Activated T-helper 1 cell treated with anti-CD3 and anti-CD28 coated beads, Interleukin-12 subunit alpha, Interleukin-12 subunit beta, Interleukin-2, Interleukin-4 antibody, amounts not matched to agents 30 ng/mL and 10 ng/mL and 1 ng/mL, durations not matched to agents 14 hours and 24 hours and 36 hours (primary cell): ENCODE measurements at places on chromosomes 1 and 21. TPM values are rescaled to one million over a fixed set of nuclear protein-coding genes. Genes with fewer than 3 reads are reported as not detected.

- no peak for DNase-seq
Measured at GRCh38 chr1:161398900-161399256, 31.2 kb upstream of the CFAP126 start.

DNA sequence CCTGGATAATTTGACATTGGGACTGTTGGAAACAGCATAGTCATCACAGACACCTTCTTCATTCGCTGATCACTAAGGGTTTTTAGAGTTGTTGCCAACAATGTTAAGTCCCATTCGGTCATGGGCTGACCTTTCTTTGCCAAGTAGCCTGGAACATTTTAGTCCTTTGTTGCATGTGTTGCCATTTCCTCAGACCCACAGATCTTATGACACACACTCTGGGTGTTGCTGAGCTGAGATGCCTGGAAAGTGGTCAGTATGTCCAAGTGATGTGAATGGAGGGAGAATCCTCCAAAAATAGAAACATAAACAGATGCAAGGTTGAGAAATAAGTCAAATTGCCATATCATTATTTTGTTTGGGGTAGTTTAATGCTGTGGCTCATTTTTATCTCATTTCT is 61.5 kb upstream of the GJA5 start:
- DNase-seq: no peak

- no peak for DNase-seq
Measured at GRCh38 chr1:75937034-75937433, 4.8 kb upstream of the ASB17 start.

The DNM3 gene
- 0.62 and 0.64 TPM in 2 replicates for total RNA-seq

DNA sequence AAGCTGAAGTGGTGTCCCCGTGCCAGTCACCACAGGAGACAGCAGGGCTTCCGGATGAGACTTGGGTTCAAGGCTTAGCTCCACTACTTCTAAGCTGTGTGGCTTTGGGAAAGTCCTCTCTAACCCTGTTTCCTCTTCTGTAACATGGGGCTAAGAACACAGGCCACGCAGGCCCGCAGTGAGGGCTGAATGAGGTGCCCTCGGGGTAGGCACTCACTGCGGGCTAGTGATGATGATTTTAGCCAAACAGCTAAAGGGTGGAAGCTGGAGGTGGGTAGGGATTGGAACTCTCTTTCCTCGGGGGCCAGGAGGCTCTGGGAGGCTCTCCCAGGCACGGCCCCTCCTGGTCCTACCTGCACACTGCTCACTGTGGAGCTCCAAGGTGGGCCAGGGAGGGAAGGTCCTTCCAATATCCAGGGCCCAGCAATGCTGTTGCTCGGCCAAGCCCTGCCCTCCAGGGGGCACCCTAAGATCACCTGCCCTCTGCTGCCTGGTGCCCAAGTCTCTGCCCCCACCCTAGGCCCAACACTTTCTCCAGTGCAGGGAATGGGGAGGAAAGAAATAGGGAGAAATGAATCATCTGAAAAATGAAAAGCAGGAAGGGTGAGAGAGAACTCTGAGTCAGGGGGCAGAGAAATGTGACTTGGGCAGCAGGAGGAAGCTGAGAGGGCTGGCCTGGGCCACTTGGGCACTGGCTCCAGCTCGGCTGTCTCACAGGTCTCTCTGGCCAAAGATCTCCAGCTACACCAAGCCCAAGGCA is 19.2 kb upstream of the EVA1B start:
- DNase-seq: peak; percentile 37

- DNase-seq: no peak
Measured at GRCh38 chr21:33901412-33902288, 14.0 kb downstream of the ATP5PO start.

DNA sequence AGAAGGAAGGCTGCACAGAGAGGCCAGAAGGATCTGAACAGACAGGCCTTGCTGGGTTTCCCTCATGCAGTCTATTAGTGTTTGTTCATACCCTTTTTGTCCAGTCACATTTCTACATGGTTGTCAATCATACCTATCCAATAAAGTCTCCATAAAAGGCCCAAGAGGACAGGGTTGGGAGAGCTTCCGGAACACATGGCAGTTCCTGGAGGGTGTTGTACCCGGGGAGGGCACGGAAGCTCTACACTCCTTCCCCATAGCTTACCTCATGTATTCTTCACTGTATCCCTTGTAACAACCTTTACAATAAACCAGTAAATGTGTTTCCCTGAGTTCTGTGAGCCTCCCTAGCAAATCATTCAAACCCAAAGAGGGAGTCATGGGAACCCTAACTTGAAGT is 28.0 kb downstream of the MCOLN2 start:
- DNase-seq: no peak

DNA sequence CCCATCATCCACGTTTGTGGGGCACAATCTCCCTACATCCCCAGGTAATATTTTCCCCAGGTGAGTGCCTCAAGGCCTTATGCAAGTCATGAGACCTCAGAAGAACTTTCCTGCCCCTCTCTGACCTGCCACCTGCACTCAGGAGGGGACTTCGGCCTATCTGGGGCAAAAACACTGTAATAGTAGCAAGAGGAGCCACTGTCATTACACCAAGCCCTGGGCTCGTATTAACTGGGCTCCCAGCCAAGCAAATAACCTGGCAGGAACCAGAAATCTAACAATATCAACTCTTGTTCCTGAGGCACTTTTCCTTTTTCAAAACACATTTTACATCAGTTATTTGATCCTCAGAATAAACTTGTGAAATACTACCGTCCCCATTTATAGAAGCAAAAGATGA is 30.9 kb downstream of the LAMB3 start:
- DNase-seq: no peak

DNA sequence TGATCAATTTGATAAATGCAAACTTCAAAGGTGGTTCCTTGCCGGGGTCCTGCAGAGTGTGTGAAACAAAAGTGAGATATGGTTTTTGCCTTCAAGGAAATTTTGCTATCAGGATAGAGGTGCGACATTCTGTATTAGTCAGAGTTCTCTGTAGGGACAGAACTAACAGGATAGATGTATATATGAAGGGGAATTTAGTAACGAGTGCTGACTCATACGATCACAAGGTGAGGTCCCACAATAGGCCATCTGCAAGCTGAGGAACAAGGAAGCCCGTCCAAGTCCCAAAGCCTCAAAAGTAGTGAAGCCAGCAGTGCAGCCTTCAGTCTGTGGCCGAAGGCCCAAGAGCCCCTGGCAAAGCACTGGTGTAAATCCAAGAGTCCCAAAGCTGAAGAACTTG is 157.0 kb downstream of the RYR2 start:
- no peak for DNase-seq

The LCE3E gene
- not detected in 2 replicates for total RNA-seq
